ENCODE measurements at places on chromosomes 4 and X.

GRCh38 chr4:87540146-87541058, 11.2 kb upstream of the SPARCL1 start:
- no peak for DNase-seq

DNA sequence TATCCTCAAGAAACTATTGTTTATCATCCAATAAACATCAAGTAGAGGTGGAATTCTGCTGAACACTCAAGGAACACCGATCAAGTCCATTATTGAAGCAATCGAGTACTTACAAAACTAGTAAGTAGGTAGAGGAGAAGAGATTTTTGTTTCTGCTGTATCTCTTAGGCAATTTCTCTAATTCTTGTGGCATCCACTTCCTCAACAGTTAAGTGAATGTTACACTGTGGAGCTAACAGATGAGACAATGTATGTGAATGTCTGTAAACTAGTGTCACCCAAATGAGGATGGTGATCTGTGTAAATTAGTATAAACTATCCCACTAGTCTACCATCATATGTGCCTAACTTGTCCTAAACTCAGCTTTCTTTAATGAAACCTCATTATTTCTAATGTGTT, 261.6 kb downstream of the ARHGAP24 start:
- no peak for DNase-seq

DNA sequence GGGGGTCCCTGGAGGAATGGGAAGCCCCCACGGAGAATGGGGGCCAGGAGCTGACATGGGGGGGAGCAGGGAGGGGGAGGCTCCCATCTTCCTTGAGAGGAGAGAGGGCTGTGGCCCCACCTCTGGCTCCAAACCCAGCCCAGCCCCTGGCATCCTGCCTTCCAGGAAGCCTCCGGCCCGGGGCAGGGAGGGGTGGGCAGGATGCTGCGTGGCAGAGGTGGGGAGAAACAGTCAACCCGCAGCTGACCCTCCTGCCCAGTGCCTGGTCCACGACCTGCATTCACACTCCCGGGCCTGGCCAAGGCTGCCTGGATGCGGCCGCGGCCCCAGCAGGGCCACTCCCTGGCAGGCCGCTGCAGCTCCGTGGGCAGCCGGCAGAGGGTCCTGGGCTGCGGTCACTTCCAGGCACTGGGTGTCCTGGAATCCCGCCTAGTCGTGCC, 39.0 kb downstream of the CPLX1 start:
- DNase-seq: no peak

- DNase-seq: no peak
Measured at GRCh38 chr4:56671373-56671772, 9.7 kb downstream of the HOPX start.

DNA sequence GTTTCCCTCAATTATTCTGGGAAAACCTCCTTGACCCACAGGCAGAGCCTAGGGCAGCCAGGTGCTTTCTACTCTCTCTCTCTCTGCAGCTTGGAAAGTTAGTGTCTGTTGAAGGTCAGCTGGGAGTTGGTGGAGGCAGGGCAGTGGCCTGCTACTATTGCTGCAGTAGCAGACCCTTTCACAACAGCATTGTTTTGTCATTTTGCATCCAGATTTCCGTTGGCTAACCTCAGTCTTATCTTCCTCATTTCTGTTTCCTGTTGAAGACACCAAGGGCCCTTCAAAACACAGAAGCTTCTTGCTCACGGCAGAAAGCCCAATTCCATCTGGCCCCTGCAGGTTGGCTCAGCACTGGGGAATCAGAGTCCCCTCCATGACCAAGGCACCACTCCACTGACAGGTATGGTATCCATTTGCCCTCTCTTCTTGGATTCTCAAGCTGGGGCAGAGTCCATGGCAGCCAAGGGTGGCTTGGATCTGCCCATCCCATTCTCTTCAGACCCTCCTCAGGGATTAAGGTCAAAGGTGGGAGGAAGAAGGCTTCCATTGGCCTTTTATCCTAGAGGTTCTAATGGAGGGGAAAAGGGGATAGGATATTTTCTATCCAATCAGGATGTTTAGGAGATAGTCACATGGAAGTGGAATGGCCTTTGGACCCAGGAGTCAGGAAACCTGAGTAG, 24.6 kb downstream of the VSIG4 start:
- DNase-seq: peak; percentile 49

DNA sequence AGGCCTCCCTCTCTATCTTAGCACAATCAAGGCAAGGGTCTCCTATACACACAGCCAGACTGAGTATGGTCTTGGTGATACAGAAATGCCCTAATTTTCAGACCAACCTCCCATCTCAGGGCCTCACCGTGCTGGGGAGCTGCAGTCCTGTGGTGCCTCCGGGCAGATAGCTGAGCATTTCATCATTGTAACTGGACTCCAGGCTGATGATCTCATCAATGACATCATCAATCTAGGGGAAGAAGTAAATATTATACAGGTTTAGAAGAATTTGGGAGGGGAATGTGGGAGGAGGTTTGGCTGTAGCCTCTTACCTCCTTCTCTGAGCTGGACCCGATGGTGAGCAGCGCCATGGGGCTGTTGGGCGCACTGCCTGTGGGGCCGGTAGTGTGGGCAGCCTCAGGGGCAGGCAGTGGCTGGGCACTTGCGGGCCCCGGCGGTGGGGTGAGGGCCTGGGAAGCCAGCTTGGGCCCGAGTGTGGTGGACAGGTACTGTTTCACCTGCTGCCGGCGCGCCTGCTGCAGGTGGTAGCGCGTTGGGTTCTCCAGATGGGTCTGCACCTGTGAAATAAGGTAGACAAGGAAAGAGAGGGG, 5.2 kb downstream of the TFE3 start:
- DNase-seq: no peak

DNA sequence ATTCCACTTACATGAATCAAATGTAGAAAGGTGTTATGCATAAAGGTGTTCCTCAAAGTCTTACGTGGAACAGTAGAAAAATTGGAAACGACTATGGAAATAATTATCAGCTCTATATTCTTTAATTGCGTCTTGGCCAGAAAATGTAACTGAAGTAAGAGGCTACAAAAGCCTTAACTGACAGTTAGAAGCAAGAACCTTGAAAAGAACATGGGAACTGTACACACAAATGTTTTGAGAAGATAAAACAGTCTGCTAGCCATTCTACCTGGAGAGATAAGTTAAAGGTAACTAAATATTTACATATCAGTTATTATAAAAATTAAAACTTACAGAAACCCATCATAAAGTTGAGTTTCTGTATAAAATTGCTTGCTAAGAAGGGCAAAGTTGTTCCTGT, 172.0 kb upstream of the FTHL17 start:
- DNase-seq: no peak

GRCh38 chrX:50152456-50152855, 48.4 kb downstream of the AKAP4 start:
- no peak for DNase-seq

DNA sequence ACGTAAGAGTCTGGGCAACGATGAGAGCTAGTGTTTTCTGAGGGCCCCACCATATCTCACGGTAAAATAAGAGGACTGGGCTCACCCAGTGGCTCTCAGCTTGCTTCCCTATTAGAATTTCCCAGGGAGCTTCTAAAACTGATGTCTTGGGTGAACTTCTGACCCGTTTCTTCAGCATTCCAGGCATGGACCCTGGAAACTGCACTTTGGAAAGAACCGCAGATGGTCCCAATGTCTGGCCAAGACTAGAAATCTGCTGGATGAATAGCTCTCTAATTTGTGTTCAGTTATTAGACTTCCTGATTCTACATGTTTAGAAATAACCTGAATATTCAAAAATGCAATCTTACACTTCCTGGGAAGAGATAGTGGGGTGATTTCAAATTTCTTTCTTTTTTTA, 127.8 kb downstream of the ANOS1 start:
- DNase-seq: no peak

GRCh38 chr4:158253350-158253980, 43.2 kb downstream of the TMEM144 start:
- DNase-seq: peak; percentile 26

- DNase-seq: no peak
Measured at GRCh38 chr4:185334326-185334725, 61.4 kb downstream of the LRP2BP start.

- DNase-seq: no peak
Measured at GRCh38 chr4:140255927-140256326, 101.9 kb upstream of the MAML3 start.

DNA sequence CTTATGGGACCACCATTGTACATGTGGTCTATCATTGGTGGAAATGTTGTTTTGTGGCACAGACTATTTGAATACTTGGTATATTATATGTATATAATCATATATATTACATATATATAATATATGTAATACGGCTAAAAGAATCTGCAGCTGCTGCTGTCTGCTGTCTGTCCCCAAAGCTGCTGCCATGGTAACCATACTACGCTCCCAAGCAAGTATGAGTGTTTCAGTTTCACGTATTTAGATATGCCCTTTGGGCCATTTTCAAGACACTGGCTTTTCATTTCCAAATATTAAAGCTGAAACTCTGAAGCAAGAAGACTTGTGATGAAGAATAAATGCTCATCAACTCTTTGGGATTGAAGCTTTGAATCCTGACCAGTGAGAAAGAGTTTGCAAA, 42.0 kb upstream of the ARSJ start:
- no peak for DNase-seq

DNA sequence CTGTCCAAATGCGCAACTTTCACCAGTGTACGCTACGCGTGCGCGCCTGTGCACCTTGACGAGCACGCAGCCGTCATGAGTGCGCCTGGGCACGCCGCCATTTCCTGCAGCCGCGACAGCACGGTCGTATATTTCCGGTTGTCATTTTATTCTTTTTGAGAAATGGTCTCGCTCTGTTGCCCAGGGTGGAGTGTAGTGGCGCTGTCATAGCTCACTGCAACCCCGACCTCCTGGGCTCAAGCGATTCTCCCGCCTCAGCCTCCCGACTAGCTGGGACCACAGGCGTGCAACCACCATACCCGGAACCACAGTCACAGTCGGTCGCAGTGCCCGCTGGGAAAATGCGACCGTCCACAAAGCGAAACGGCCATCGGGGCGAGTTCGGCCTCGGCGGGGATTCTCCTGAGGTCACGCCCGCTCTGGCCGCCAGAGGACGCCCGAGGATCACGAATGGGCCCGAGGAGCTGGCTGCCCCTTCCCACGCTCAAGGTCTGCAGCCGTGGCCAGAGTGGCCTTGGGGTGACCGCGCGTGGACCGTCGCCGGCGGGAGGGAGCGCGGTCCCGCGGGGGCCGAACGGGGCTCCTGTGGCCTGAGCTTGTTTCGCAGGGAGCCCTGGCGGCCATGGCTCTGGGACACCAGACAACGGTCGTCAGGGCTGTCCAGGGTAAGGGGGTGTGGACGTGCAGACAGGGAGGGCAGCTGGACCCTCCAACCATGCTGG, 23.7 kb upstream of the PNMA3 start:
- peak; percentile 71 for DNase-seq

- DNase-seq: no peak
Measured at GRCh38 chr4:181018913-181019312, 1224.3 kb upstream of the TENM3 start.

- DNase-seq: peak; percentile 85
Measured at GRCh38 chr4:13627606-13628311, at the start of gene BOD1L1. Gene BOD1L1 (minus strand): TSS chr4:13627725. CDS start chr4:13627587, 138 bp downstream.

DNA sequence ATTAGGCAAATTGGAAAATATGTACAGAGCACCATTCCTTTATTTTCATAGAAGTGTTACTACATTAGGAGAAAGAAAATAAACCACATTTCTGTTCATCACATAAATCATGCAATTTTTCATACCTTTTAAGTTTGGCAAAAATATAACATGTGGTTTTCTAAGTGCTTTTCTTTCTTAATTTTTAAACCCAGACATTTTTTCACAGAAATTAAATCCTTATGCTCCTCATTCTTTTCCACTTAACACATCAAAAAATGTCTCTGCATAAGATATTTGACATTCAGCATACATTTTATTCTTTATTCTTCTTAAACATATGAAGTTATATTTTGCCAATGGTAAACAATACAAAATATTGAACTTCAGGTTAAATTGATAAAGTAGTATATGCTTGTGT, 826.6 kb upstream of the SLIT2 start:
- no peak for DNase-seq

- DNase-seq: no peak
Measured at GRCh38 chr4:152848508-152848907, 68.8 kb downstream of the ARFIP1 start.

- no peak for DNase-seq
Measured at GRCh38 chr4:168059251-168059650, 33.1 kb upstream of the ANXA10 start.

DNA sequence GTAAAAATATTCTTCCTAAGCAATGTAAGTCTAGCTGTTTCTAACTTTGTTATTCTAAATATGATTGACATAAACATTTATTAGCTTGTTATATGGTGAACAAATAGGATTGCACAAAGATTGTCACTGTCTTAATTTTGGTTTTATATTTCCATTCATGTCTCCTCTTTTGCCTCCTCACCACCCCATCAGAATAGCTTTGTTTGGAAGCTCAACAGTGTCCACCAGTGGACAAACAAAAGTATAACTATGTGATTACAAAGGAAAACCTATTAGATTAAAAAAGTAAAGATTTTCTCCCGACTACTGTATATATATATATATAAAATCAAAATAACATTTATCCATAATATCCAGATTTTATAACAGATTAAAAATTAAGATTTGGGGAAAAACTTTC, 468.2 kb downstream of the ZIC3 start:
- DNase-seq: no peak

- no peak for DNase-seq
Measured at GRCh38 chr4:2301806-2302205, 39.9 kb upstream of the MXD4 start.

DNA sequence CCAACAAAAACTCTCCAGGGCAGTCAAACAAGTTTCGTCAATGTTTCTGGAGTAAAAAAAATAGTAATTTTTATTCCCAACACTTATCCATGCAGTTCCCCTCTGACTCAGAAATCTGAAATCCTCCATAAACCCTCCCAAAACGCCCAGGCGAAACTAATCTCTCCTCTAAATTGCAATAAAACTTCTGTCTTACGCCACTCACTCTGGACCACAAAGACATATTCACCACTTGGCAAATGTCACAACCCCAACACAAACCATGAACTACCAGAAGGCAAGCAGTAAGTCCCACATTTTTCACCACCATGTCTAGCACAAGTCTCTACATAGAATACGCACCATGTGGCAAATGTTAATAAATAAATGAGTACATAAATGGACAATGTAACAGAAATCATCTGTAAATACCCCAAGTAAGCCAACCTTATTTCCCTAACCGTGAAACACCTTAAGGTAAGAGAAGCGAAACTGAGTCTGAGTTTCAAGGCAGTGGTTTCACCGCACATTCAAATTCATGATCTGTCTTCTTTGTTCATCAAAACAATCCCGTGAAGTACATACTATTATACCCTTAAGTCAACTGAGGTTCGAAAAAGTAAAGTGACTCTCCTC, 1.6 kb downstream of the PAPSS1 start:
- no peak for DNase-seq

DNA sequence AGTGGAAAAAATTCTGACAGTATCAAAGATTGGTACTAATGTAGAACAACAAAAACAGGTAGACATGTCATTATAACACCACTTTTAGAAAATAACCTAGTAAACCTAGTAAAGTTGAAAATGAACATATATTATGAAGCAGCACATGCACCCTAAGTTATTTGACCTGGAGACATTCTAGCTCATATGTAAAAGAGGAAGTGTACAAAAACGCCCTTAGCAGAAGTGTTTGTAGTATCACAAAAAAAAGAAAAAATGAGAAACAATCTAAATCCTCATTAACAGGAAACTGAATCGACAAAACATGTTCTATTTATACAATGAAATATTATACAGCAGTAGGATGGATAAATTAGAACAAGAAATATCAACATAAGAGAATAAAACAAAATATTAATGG, 318.9 kb upstream of the PPP1R2C start:
- DNase-seq: no peak
